CD4-positive, CD25-positive, alpha-beta regulatory T cell (primary cell): ENCODE measurements at places on chromosomes 3 and 15.

DNA sequence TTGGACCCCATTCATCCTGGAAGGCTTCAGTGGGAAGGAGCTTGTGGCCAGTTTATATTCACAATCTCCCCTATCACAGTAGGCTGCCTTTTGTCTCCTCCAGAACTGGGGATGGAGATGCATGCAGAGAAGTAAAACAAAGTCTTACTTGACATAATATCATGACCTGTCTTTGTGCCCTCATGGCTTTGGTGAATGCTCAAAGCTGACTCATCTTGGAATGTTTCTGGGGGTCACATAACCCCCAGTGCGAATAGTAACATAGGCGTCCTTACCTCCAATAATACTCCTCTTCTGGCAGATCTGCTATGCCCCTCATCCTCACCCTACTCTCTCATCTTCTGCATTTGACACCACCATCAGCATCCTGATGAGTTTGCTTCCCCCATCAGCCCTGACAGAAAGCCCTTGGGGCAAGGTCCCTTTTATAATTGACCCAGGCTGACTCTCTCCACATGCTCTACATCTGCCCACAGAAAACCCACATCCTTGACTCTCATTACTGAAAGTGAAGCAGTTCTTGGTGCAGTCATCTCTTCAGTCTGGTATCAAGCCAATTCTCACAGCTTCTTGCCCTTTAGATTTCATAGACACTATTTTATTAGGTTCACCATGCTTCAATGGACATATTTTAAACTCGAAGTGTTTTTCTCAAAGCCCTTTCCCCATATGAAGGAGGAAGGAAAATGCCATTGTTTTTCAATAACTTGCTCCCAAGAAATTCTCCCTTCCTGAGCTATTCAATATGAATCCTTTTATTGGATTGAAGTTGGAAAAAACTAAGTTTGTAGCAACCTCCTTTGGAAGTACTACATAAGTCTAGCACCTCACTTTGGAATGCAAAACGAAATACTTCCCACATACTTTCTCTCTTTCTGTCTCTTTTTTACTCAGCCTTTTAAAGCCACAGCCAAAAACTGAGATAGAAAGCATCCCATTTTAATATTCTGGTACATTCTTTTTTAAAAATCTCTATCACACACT, 36.6 kb downstream of the OSTN start:
- no peak overlapping the region for H3K27ac ChIP-seq
- H3K4me1 ChIP-seq: peaks cover 4% of the 10 kb centered on the region
- DNase-seq: no peak
- H3K4me3 ChIP-seq: no peak overlapping the region
- no peaks in the 10 kb centered on the region for H3K27me3 ChIP-seq

DNA sequence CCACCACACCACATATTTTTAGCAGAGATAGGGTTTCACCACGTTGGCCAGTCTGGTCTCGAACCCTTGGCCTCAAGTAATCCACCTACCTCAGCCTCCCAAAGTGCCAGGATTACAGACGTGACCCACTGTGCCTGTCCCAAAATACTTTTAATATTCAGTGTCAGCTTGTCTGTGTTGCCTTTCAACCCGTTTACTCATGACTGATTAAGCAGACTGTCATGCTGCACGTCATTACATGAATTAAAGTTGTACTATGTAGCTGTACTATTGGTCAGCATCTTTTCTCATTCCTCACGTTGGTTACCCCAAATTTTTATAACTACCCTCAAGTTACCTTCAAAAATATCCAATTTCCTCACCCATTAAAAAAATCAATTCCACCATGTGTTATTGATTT, 48.7 kb upstream of the GADL1 start:
- no peak for DNase-seq
- H3K27me3 ChIP-seq: no peaks in the 10 kb centered on the region
- H3K36me3 ChIP-seq: no peaks in the 10 kb centered on the region

GRCh38 chr3:7001370-7001769, 140.5 kb downstream of the GRM7 start:
- no peak overlapping the region for H3K27ac ChIP-seq
- no peak for DNase-seq
- no peak overlapping the region for H3K4me3 ChIP-seq
- no peaks in the 10 kb centered on the region for H3K27me3 ChIP-seq

DNA sequence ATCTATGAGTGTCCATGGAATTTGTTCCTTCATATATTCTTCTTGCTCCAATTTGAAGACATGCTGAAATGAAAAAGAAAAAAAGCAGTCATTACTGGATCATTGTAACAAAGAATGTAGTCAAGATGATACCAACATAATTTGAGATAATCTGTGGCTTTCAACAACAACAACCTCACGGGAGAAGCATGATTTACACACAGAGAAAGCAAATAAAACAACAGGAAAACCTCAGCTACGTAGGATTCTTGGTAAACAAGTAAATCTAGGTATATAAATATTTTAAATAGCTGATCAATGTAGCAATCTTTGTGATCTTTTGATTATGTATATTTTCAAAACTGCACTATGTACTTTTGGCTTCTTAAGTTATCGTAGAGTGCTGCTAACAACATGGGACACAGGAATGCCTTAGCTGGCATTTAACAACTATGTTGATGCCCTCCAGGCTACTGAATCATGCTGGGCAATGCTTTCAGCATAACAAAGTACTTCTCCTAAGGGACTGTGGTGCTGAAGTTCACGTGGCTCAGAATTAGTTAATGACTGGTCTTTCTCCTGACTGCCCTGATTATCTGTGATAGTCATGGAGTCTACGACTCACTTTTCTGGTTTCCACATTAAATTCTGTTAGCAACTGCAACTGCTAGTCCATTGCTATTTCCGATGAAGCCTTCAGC, 96.5 kb upstream of the MYO5C start:
- H3K27me3 ChIP-seq: no peaks in the 10 kb centered on the region
- DNase-seq: no peak
- H3K4me1 ChIP-seq: no peaks in the 10 kb centered on the region

GRCh38 chr15:48945386-48945785, 18.3 kb downstream of the SHC4 start:
- no peaks in the 10 kb centered on the region for H3K36me3 ChIP-seq
- H3K27ac ChIP-seq: no peak overlapping the region
- no peaks in the 10 kb centered on the region for H3K4me1 ChIP-seq

GRCh38 chr15:72786676-72787345, 3.3 kb upstream of the ADPGK start:
- peaks cover 2% of the 10 kb centered on the region for H3K27me3 ChIP-seq
- no peak overlapping the region for H3K27ac ChIP-seq
- DNase-seq: no peak

DNA sequence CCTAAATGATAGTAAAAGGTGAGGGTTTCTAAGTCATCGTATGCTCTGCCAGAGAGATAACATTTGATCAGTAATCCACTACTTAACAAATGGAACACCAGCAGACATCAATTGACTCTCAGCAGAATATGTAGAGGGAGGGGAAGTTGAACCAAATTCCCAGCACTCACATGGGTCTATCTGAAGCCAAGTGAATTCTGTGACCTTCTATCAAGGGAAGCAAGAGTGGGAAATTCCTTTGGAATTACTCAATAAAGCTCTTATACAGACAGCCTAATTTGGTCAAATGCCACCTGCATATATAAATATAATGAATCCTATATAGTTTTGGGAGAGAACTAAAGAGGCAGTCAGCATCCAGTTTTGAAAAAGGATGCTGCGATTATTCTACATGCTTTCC, 15.8 kb upstream of the KCNMB2 start:
- H3K27me3 ChIP-seq: no peaks in the 10 kb centered on the region
- no peaks in the 10 kb centered on the region for H3K4me1 ChIP-seq
- H3K36me3 ChIP-seq: no peaks in the 10 kb centered on the region
- H3K4me3 ChIP-seq: no peak overlapping the region
- H3K27ac ChIP-seq: no peak overlapping the region

GRCh38 chr15:78915341-78916087, 29.3 kb downstream of the CTSH start:
- H3K4me3 ChIP-seq: no peak overlapping the region
- H3K27ac ChIP-seq: no peak overlapping the region
- no peaks in the 10 kb centered on the region for H3K27me3 ChIP-seq
- no peak for DNase-seq
- no peaks in the 10 kb centered on the region for H3K4me1 ChIP-seq
- peaks cover 56% of the 10 kb centered on the region for H3K36me3 ChIP-seq

DNA sequence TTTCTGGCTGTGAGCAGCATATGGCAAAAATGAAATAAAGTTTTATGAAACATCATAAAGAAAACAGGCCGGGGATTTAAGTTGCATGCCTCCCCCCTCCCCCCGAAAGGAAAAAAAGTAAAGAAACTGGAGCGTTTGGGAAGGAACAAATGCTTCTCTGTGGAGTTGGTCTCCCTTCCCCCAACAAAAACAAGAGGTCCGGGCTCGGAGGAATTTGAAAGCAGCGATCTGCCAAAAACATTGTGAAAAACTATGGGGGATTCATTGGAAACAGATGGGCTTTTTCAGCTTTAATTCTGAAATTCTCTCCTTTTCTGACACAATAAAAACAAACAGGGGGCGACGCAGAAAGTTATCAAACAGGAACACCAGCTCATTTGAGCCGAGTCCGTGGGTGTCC, 17.0 kb downstream of the RGMA start:
- H3K4me1 ChIP-seq: no peaks in the 10 kb centered on the region
- no peak overlapping the region for H3K27ac ChIP-seq
- DNase-seq: no peak
- H3K36me3 ChIP-seq: no peaks in the 10 kb centered on the region
- H3K4me3 ChIP-seq: no peak overlapping the region
- peaks cover 8% of the 10 kb centered on the region for H3K27me3 ChIP-seq

GRCh38 chr3:138901567-138901966, 45.4 kb downstream of the FOXL2 start:
- peaks cover 2% of the 10 kb centered on the region for H3K27me3 ChIP-seq
- no peaks in the 10 kb centered on the region for H3K36me3 ChIP-seq
- H3K4me3 ChIP-seq: no peak overlapping the region
- H3K4me1 ChIP-seq: no peaks in the 10 kb centered on the region
